ENCODE measurements at places on chromosomes 12 and 14.

GRCh38 chr12:45658020-45658419 lies 71.5 kb upstream of the ARID2 start:
- DNase-seq, result no peak

GRCh38 chr12:89875225-89875624 lies 166.6 kb upstream of the ATP2B1 start:
- DNase-seq, result no peak

DNA sequence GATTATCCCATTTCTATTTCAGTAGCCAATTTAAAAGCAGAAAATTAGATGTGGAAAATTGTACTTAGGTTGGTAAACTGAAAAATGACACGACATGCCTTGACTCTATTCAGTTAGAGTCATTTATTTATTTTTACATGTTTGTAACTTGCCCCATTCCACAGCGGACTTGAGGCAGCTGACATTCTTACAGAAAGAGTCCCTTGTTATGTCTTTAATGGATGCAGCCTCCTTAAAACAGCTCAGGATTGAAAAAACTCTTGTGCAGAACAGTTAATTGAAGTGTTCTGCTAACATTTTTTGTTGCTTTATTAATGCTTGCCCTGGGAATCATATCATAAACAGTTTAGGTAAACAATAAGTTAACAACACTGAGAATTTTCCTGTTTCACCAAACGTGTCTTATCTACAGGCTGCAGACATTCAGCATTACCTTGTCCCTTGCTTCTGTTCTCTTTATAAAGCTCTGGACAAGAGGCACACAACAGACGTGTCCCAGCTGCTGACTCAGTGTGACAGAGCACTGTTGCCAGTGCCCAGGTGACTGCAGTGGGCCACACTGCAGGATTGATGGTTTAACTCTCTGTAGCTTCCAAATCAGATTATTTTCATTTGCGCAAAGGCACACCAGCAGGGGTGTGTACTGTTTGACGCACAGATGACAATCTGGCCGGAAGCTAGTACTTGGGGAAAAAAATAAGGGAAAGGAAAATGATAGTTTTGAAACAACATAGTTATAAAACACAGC lies 101.6 kb downstream of the PELI2 start:
- no peak for DNase-seq

GRCh38 chr14:63928744-63929174 lies 76.0 kb downstream of the SYNE2 start:
- DNase-seq, result no peak
